ENCODE measurements at places on chromosomes 12 and 14.

DNA sequence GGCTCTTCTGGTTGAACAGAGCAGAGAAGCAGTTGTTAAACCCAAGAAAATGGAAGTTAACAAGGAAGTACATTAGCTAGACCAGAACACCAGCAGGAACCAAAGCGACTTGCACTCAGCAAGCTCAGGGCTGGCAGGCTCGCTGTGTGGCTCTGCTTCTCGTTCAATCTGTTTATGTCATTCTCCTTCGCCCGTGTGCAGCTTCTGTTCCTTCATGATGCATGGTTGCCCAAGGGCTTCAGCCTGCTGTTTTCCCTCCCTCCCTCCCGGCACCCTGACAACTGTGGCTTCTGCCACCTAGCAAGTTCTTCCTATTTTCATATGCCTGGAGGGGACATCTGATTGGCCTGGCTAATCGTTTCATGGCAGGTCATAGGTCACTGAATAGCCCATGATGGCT is 25.3 kb downstream of the PIGH start:
- DNase-seq = no peak

DNA sequence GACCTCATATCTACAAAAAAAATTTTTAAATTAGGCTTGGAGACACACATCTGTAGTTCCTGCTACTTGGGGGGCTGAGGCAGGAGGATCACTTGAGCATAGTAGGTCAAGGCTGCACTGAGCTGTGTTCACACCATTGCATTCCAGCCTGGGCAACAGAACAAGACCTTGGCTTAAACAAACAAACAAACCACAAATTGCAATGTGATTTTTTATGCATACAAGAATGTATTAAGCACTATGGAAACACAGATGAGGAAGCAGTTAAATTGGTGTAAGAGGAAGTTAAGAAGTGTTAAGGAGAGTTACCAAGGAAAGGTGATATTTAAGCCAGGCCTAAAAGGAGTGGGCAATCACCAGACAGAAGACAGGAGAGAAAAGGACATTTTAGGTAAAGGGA is 83.6 kb upstream of the HECTD1 start:
- DNase-seq = no peak

DNA sequence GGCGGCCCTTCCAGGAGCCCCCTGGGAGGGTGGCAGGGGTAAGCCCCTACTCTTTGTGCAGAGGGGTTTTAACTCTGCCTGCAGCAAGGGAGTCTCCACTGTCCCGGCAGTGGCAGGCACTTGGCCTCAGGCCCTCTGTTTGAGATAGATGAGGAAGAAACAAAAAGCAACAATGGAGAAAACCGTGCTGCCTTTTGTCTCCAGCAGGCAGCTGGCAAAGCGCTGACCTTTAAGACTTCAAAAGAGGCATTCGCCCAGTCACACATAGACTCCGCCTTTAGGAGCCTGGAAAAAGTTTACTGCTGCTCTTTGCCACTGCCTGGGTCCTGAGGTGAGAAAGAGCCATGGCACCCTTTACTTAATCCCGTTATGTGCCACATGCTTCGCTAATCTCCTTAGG is 158.2 kb upstream of the NTF3 start:
- no peak for DNase-seq

- no peak for DNase-seq
These were observed 23.8 kb downstream of the ST8SIA1 start for GRCh38 chr12:22310709-22311108.

DNA sequence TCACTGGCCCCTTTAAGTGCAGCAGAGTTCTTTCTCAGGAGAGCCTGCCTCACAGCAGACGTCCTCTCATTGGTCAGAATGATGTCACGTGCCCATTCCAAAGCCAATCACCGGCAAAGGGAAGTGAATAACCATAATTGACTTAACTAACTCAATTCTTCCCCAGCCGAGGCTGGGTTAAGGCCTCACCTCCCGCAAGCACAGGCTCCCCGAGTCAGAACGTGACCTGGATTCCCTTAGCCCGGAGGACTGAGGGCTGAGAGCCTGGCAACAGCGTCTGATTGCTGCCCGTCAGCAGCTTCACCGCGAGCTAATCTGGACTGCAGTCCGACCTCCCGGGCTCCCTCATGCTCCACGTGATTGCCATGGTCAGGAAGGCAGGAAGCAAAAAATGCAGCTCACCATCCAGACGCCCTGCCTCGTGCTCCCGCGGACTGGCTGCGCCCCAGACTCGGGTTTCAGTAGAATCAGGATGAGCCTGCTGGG is 92.1 kb upstream of the FZD10 start:
- no peak for DNase-seq

All from activated naive CD8-positive, alpha-beta T cell treated with anti-CD3 and anti-CD28 coated beads, Interleukin-2, amount 50 U/mL, for 24 hours (primary cell).